Muscle of back (tissue), 13 donors: ENCODE measurements at places on chromosomes 3 and 15.

DNA sequence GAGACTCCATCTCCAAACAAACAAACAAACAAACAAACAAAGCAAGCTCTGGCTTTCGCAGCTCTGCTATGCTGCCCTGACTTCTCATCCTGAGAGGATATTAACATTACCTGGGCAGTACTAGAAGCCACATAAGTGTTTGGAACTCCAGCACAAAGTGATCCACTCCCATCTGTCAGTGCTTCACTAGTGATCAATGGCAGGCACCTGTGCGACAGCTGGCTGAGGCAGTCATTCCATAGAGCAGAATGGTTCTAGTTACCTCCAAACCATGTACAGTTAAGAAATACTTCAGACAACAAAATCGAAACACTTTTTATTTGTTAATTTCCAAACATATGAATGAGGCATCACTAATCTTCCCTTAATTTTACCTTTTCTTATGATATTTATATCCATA is 2.8 kb upstream of the MB21D2 start:
- no peak for DNase-seq

DNA sequence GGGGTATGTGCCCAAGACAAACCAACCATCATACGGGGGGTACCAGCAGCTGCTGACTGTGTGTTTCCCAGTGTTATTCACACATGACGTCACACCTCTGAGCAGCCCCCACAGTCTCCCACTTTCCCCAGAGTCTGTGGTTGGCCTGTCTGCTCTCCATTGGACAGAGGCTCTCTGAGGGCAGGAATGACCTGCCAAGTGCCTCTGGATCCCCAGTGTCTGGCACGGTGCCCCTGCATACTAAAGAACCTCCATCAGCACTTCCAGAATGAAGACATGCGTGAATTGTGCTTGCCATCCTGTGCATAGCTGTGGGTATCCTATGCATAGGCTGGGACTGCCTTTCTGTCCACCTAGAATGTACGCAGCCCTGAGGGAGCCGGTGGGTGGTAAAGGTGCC is 3.5 kb upstream of the CCDC9B start:
- no peak for DNase-seq

DNA sequence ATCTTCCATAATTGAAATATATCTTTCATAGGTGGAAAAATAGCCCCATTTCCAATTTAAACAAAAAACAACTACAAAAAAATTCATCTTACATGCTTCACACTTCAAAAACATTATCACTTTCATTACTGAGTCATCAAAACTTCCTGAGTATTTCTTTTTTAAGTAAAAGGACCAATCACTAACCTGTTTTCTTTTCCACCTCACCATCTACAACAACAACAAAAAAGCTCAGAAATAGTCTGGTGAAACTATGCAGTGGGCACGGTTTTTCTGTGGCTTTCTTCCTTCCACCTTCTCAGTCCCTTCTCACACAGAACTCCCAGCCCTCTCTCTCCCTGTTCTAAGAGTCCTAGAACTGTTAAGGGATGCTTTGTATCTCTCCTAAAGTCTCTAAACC is 20.3 kb upstream of the TNIK start:
- DNase-seq, result no peak

DNA sequence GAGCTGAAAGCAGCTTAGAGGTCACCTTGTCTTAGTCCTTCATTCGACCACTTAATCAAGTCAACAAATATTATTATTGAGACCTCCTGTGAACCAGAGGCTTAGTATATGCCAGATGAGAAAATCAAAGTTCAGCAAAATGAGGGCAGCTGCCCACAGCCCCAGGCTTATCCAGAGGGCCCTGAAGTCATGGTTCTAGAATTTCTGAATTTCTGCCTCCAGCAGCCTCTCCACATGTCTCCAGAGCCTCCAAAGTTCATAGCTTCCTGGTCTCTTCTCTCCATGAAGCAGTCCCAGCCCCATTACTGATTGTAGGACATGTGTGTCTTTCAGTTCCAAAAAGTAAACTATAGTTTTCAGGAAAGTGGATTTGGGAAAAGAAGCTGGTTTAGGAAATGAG is 96.9 kb upstream of the TSC22D2 start:
- DNase-seq, result no peak

DNA sequence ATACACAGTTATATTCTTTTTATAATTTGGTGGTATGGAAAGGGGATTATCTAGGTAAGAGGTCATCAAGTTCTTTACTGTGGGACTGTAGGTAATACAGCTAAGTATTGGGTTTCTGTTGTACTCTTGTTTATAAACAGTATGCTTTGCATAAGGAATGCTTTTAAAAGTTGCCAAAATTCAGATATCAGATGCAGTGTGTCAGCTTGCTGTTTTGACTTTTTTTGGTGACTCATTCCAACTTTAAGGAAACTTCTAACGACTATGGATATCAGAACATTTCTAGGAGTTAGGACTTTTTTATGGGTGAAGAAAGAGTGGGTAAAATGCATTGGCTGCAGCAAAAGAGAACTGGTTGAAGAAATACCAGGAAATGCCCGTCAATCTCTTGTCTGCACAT is 2.8 kb downstream of the SCAANT1 start:
- DNase-seq, result no peak

DNA sequence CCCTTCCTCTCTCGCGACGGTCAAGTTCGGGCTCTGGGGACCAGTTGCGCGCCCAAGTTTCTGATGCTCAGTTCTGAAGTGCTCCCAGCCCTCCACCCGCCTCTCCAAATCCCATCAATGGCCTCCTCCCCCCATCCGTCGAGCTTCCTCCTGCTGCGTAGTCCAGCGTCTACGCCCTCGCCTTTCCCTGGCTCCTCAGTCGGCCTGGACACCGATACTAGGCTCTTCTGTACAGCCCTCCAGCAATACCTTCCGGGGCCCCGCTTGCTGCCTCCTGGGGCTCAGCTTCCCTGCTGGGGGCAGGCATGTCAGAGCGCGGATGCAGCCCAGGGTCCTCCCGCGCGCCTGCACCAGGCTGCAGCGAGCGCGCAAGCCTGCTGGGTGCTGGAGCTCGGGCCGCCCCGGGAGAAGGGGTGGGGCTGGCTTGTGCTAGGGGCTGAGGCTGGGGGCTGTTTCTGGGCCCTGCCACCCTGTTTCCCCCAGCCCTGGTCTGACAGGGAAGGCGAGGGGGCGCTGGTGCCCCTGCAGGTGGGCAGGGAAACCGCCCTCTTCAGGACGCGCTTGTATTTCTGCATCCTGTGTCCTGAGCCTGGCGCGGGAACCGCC is 353.3 kb upstream of the SUCLG2 start:
- peak; percentile 24 for DNase-seq

- no peak for DNase-seq
Observed at GRCh38 chr3:101817992-101818391, 31.3 kb upstream of the NFKBIZ start.

- DNase-seq, result no peak
Observed at GRCh38 chr15:76553102-76553501, 216.5 kb downstream of the ISL2 start.

GRCh38 chr15:100835636-100836035 is 44.0 kb upstream of the ALDH1A3 start:
- no peak for DNase-seq

DNA sequence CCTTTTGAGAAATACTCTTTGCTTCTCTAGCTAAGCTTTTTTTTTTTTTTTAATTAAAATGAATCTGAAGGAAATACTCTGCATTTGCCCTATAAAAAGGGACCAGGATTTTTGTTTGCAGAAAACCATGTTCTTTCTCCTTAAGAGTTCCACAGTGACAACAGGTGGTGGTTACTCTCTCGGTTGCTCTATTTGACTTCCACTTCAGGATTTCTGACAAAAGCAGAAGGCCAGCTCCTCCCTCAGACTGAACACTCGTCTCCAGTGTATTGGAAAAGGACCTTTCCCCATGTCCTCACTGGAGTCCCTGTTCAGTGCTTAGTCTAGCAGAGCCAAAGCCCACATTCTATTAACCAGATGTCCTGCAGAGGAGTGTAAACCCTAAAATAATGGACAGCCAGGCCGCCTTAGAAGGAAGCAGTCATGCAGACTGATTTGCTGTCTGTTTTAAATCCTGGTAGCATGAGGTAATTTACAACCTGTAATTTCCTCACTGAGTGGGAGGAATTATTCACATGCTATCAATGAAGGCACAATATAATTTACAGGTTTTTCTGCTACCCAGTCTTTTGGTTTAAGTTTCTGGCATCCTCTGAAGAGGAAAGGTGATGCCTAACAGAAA is 599.3 kb downstream of the PYDC2 start:
- no peak for DNase-seq

DNA sequence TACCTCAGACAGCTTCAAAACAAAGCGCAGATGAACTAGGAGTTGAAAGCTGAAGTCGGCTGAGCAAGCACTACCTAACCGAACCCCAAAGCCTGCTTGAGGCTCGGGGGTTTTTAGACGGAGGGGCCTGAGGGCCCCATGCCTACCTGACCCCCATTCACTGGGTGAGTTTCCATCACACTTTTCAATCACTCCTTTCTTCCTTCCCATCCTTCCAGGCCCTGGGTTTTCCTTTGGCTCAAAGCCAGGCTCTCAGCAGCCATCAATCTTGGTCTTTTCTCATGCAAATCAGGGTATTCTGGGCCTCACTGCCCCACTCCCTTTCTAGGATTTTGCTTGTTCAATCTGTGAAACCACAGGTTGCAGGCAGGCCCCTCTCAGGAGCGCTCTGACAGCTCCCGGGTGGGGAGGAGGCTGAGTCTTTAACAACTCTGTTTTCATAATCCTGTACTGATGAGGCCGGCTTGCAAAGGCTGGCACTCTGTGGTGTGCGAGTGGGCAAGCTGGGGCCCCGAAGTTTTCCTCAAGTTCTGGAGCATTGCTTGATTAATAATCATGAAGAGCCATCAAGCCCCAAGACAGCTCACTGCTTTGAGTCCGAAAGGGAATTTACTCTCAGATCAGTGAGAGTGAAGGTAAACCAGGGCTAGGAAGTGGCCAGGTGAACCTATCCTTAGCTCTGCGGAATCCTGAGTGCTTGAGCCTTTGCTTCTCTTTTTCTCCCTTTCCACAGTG is 97.6 kb downstream of the FRMD4B start:
- no peak for DNase-seq

DNA sequence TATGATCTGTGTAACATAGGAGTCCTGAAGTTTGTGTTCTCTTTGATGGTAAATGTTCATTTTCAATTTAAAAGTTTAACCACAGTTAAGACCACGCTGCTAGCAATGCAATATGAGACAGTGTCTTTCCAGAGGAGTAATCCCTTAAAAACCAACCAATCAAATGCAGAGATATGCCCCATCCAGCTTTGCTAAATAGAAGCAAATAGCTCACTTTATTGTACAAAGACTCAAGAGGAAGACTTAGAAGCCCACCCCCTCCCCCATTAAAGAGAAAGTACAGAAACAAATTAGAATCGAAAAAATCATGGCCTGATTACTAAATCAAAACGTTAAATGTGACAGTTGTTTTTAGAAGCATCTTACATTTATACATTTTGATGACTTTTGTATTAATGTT is 2.1 kb upstream of the ANP32A start:
- no peak for DNase-seq

- no peak for DNase-seq
Observed at GRCh38 chr3:5731100-5731499, 543.6 kb downstream of the EDEM1 start.

- no peak for DNase-seq
Observed at GRCh38 chr15:33551860-33552259, 241.1 kb downstream of the RYR3 start.

DNA sequence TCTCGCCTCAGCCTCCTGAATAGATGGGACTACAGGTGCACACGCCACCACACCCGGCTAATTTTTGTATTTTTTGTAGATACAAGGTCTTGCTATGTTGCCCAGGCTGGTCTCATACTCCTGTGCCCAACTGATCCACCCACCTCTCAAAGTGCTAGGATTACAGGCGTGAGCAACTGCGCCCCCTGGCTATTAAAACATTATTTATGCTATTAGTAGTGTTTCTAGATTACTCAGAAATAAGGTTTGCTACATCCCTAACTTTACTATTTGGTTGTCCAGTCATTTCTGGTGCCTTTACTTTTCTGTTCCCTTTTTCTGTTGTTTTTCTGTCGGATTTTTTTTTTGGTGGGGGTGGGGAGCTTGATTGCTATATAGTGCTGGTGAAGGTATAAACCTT is 393.6 kb upstream of the TPM1 start:
- peak; percentile 42 for DNase-seq

DNA sequence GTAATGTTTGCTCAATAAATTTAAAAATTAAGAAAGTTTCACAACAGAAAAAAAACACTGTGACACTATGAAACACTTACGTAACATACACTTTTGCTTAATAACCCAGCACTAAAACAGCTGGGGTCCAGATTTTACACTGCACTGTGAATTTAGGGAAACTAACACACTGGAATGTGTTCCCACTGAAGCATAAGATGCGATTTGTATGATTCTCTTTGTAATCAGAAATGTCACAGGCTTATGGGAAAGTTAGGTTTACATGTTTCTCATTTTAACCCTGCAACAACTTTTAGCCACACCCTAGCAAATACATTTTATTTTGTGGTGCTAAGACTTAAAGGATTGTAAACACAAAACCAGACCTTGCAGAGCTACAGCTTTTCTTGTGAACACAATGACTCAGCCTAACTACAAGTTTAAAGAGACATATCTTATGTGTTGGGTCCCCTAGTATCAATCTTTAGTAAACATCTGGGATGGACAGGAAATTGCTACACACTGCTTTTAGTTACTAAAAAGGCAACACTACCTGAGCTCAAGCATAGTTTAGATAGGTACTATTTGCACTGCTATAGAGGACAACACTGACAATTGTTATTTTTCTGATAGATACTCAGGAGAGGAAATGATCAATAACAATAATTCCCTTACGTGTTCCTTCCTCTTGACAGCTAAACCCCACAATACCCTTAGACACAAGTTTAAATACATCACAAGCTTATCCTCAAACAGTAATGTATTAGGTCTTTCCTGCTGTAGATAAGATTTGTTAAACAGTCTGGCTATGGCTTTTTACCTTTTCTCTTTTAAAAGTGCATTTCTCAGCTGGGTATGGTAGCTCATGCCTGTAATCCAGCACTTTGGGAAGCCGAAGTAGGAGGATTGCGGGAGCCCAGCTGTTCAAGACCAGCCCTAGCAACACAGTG is 3.8 kb downstream of the PLD1 start:
- DNase-seq, result no peak

GRCh38 chr15:62853114-62853840 is 189.3 kb upstream of the TPM1 start:
- no peak for DNase-seq

DNA sequence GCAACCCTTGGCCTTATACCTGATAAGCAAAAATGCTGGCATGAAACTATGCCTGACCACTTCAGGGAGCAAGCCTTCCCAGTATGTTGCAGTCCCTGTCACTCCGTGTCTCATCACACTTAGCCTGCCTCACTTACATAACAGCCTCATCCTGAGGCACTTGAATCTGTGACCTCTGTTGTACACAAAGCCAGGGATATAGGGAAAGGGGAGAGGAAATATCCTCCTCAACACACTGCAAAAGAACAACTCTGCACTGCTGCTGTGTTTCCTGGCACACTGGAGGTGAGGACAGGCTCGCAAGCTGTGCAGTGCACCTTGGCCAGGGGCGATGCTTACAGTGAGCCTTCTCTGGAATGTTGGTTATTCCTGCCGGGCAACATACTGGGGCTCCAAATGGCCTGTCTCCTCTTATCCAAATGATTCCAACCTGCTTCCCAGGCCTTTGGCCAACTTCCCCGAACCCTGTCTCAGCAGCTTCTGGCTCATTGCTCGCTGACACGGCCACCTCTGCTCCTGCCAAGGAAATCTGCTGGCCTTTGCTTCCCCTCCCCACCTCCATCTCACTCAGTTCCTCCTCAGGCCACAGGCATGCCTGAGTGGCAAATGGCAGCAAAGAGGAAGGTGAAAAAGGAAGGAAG is 109.2 kb downstream of the CD47 start:
- no peak for DNase-seq
